ENCODE measurements at places on chromosomes 7 and 10. TPM values are rescaled to one million over a fixed set of nuclear protein-coding genes. Genes with fewer than 3 reads are reported as not detected.

- DNase-seq, result no peak
These were observed 14.1 kb downstream of the NRCAM start for GRCh38 chr7:108442039-108442568.

GRCh38 chr10:66176772-66177171 lies 749.1 kb upstream of the LRRTM3 start:
- DNase-seq, result no peak

DNA sequence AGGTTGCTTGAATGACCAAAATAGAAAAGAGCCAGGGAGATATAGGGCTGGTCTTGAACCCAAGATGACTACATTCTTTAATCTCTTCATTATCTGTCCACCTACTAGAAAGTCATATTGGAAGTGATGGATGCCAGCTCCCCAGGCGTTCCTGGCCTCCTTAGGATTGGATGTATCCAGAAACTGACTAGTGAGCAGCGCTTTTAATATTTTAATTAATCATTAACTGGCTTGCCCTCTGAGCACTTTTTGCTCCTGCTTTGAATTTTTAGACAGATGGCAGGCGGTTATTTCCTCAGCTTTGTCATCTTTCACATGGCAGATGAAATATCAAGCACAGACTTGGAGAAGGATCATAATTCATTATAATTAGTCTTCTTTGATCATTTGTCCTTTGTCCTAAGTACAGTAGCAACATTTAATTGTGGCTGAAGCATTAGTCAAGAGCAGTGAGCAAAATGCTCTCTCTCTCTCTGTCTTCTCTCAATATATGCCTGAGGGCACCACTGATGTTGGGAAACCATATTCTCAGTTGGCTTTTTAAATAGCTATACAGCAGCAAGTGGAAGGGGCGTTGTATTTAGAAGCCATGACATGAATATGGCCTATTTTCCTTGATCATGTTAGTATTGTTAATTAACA lies 588.0 kb downstream of the NRG3 start:
- no peak for DNase-seq

GRCh38 chr7:20799566-20800366 lies 13.1 kb upstream of the SP8 start:
- DNase-seq, result no peak

- DNase-seq, result peak; percentile 44
These were observed 58.7 kb upstream of the PRPS1L1 start for GRCh38 chr7:18086165-18087025.

DNA sequence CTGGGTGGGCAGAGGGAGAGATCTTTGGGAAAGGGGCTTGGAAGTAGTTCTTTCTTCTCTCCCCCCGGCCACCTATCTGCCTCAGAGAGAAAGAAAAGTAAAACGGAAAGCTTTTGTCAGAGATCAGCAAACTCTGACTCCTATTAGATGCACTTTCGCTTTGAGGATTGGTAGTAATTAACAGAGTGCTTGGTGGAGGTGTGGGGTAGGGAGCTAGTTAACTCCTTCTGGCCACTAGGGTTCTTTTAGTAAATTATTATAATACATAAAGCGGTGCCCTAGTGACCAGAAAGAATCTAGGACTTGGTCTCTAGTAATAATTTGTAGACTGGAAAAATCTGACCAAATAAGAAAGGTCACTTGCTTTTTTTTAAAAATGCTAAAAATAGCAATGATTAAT lies 54.6 kb downstream of the CPVL start:
- DNase-seq, result no peak

DNA sequence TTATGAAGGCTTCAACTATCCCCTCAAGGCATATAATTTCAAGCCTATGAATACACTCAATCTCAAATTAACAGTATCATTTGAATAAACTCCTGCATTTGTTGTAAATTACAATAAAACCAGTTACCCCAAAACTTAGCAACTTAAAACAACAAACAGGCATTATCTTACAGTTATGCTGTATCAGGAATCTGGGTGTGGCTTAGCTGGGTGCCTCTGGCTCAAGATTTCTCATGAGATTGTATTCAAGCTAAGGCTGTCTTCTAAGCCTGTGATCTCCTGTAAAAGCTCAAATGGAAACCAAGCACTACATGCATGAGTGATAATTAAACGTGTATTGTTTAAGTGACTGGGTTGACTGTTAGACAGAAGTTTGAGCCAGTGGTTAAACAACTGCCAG lies 341.0 kb upstream of the PHF14 start:
- no peak for DNase-seq

DNA sequence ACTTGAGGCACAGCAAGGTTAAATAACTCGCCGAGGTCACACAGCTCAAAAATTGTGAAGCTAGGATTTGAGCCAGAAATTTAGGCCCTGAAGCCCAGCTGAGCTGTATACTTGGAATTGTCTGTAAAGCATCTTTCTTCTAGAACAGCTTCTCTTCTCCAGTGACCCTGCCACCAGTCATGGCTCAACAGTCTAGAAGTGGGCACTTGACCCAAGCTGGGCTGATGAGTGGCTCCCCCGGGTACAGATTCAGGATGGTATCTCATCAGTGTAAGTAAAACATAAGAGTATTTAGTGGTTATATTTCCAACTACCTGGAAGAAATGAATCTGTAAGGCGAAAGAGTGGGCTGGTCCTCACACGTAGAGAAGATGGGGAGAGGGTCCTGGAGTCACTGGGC lies 243.9 kb upstream of the GPR26 start:
- no peak for DNase-seq

- DNase-seq, result no peak
These were observed 27.7 kb downstream of the PHYH start for GRCh38 chr10:13272164-13272571.

GRCh38 chr10:22893781-22894180 lies 34.1 kb upstream of the ARMC3 start:
- no peak for DNase-seq

GRCh38 chr7:99789441-99790070 lies 5.6 kb upstream of the CYP3A4 start:
- DNase-seq, result no peak

DNA sequence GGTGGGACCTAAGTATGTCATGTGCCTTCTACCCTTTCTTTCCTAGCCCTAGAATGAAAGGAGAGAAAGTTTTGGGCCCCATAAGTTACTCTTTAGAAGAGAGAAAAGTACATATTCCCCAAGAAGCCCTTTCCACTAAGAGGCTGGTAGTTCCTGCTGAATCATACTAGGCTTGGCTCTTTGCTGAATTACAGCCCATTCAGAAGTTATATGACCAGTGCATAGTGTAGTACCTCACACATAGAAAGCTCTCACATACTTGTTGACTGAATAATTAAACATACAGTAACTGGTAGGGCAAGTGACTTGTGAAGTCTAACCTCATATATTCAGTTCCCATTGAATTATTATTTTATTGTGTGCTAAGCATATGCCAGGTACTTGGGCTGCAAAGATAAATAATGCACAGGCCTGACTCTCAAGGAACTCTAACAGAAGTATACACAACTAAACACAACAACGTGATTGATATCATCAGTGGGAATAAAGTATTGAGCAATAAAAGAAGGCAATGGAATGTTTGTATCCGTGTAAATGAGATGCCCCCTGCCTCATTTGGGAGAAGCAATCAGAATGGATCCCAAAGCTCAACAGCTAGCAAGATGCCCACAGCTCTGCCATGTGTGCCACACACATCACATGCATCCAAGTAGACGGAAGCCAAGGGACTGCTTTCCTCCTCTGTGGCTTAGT lies 38.9 kb upstream of the UBN2 start:
- DNase-seq, result no peak

GRCh38 chr7:30157204-30157603 lies 22.4 kb downstream of the MTURN start:
- DNase-seq, result no peak

GRCh38 chr7:123712619-123713018 lies 36.2 kb downstream of the WASL start:
- no peak for DNase-seq

DNA sequence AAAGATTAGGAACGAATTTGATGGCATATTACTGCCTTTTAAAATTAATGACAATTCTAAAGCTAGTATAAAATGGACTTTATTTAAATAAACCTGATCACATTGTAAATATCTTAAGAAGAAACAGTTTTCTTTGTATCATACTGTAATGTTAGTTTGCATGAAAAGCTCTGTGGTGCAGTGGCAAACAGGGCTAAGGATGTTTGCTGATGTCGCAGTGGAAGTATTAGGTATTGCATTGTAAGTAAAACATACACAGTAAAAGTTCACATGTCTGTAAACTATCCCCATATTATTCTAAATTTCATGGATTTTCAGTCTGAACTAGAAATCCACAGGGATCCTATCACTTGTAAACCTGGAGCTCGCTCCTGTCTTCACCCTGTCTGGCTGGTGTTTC lies 252.6 kb upstream of the ZNF32 start:
- no peak for DNase-seq

- no peak for DNase-seq
These were observed 169.0 kb upstream of the KIAA1217 start for GRCh38 chr10:24039897-24040296.

DNA sequence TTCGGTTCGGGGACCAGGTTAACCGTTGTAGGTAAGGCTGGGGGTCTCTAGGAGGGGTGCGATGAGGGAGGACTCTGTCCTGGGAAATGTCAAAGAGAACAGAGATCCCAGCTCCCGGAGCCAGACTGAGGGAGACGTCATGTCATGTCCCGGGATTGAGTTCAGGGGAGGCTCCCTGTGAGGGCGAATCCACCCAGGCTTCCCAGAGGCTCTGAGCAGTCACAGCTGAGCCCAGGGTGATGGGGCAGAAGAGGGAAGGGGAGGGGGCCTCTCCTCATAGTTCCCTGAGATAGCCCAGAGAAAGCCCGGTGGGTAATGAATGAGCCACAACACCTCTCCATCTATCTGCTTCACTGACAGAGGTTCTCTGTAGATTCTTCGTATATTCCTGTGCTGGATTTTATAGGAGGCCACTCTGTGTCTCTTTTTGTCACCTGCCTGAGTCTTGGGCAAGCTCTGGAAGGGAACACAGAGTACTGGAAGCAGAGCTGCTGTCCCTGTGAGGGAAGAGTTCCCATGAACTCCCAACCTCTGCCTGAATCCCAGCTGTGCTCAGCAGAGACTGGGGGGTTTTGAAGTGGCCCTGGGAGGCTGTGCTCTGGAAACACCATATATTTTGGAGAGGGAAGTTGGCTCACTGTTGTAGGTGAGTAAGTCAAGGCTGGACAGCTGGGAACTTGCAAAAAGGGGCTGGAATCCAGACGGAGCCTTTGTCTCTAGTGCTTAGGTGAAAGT lies 16.4 kb downstream of the PRSS2 start:
- no peak for DNase-seq

- peak; percentile 51 for DNase-seq
These were observed 133.6 kb downstream of the ZMIZ1 start for GRCh38 chr10:79202188-79203013.

GRCh38 chr10:70586348-70586930 lies 16.1 kb downstream of the PRF1 start:
- no peak for DNase-seq

- DNase-seq, result no peak
These were observed 51.3 kb upstream of the TCF7L2 start for GRCh38 chr10:112898540-112899390.

- no peak for DNase-seq
These were observed 37.5 kb upstream of the OCM2 start for GRCh38 chr7:98027342-98028033.

GRCh38 chr7:152907042-152907761 lies 147.7 kb downstream of the ACTR3B start:
- DNase-seq, result no peak

- DNase-seq, result no peak
These were observed 52.5 kb downstream of the AKR1B1 start for GRCh38 chr7:134406431-134406830.

DNA sequence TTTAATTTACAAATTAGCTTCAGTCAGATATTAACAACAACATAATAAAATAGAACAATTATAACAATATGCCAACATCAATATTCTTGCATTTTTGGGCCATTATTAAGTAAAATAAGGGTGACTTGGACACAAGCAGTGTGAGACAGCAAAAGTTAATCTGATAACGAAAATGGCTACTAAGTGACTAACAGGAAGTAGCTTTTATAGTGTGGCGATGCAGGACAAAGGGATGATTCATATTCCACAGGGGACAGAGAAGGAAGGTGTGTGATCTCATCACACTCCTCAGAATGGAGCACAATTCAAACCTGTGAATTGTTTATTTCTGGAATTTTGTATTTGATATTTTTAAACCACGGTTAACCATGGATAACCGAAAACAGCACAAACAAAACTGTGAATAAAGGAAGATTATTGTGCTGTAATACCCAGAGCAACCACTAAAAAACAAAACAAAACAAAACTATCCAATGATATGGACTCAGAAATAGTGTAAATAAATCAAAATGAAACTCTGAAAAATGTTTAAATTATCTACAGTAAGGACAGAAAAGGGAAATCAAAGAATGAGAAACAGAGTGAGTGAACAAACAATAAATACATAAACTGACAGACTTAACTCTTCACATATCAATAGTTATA lies 66.9 kb upstream of the TFEC start:
- no peak for DNase-seq

- DNase-seq, result no peak
These were observed 115.7 kb upstream of the SAMD8 start for GRCh38 chr10:74995806-74996205.

DNA sequence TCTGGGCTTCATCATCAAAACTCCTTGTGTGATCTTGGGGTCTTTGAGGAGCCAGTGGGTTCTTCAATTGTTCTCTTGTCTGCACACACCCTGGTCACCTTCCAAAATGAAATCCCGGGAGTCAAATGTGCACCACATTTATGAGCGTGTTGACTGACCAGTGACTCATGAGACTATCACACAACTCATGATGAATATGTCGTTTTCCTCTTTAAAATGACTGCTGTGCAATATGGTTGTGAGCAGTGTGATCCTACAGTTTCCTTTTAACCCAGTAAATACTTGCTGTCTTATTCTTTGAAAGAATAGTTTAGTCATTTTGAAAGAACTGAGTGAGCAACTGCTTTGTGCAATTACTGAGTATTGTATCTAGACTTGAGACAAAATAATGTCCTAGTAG lies 149.2 kb downstream of the DYNC1I1 start:
- DNase-seq, result no peak

- no peak for DNase-seq
These were observed 458.1 kb downstream of the HTR7 start for GRCh38 chr10:90399782-90400181.

DNA sequence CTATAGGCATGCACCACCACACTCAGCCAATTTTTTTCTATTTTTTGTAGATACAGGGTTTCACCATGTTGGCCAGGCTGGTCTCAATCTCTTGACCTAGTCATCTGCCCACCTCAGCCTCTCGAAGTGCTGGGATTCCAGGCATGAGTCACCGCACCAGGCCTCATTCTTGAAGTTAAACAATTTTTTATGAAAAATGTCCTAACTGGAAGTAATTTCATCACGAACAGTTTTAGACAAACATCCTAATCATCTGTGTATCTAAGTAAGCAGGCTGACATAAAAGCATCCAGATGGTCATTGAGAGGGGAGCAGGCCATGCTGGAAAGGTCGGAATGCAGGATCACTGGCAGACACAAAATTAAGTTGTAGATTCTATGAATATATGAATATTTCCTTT lies 269.1 kb downstream of the ZMYND11 start:
- no peak for DNase-seq

The CNTNAP2 gene
- total RNA-seq, result 7.4 TPM

The STEAP1 gene
- not detected for total RNA-seq

The ELAPOR2 gene
- total RNA-seq, result 11.1 TPM

The EEF1AKMT2 gene
- 15.4 TPM for total RNA-seq

The KLLN gene
- 2.2 TPM for total RNA-seq

The PAX4 gene
- total RNA-seq, result not detected

The HOXA13 gene
- total RNA-seq, result not detected

The OR2AE1 gene
- total RNA-seq, result 1.3 TPM

The OPN4 gene
- not detected for total RNA-seq

The PON1 gene
- not detected for total RNA-seq

The INTS1 gene
- 128 TPM for total RNA-seq

The CYP51A1 gene
- total RNA-seq, result 36.1 TPM
